Muscle of back (tissue), 13 donors: ENCODE measurements at places on chromosomes 11 and 22.

DNA sequence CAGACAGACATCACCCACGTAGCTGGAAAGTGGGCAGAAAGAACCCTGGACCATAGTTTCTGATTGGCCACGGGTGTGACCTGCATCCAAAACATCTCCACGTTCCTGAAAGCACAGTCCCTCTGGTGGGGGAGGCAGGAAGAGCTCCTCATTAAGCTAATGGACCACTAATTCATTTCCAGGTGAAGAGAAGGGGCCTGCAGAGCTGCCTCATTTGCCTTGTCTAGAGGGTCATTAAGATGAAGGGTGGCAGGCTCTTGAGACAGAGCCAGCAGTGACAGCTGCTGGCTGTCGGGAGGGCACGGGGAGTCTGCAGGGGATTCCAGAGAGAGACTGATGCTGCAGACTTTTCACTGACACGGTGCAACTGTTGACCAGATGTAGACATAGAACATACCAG lies 149.6 kb upstream of the OPCML start:
- DNase-seq, result peak; percentile 1

- DNase-seq, result no peak
These were observed 9.7 kb downstream of the MTNR1B start for GRCh38 chr11:92979176-92979575.

GRCh38 chr22:21937821-21938070 lies 14.9 kb downstream of the PPM1F start:
- no peak for DNase-seq

DNA sequence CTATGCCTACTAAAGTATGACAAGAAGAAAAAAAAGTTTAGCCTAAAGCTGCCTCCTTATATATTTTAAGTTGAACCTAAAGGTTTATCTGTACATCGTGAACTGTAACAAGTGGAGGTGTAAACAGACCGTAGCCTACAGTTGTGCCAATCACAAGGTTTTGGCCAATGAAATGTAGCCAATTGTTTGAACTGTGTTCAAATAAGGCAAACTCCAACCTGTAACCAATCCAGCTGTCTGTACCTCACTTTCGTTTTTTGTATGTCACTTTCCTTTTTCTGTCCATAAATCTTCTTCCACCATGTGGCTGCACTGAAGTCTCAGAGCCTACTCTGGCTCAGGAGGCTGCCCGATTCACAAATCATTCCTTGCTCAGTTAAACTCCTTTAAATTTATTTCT lies 6.8 kb upstream of the EI24 start:
- no peak for DNase-seq

- peak; percentile 82 for DNase-seq
These were observed 15.2 kb downstream of the SCARF2 start for GRCh38 chr22:20422271-20423007.

DNA sequence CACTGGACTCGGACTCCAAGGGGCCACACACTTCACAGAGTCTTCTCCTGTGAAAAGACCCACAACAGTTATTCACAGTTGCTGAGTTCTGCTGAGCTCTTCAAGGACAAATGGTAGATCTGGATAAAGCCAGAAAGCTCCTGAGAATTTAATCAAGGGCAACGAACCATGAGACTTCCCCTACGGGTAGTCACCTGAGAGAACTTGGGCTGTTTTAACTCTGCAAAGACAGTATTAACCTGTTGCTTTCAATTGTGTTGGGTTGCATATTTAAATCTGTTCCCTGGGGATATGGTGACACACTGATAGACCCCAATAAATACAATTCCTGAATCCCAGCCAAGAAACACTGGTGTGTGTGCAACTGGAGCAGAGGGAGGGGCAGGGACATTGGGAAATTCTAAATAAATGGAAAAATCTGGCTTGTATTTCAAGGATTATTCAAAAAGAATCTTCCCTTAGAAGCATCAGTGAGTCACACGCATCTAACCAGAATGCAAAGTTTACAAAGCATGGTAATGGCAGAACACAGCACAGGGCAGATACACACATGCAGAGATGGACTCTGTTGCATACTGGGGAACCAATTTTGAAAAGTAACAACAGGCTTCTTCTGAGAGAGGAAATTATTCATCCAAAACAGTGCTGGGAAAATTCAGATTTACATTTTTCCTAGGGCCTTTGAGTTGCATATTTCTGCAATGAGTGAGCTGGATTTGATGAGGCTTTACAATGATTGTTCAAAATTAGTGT lies 4.0 kb downstream of the KCNJ1 start:
- no peak for DNase-seq

- DNase-seq, result no peak
These were observed 45.5 kb upstream of the THY1 start for GRCh38 chr11:119468511-119468910.

GRCh38 chr11:125638315-125638714 lies 13.4 kb downstream of the CHEK1 start:
- no peak for DNase-seq

DNA sequence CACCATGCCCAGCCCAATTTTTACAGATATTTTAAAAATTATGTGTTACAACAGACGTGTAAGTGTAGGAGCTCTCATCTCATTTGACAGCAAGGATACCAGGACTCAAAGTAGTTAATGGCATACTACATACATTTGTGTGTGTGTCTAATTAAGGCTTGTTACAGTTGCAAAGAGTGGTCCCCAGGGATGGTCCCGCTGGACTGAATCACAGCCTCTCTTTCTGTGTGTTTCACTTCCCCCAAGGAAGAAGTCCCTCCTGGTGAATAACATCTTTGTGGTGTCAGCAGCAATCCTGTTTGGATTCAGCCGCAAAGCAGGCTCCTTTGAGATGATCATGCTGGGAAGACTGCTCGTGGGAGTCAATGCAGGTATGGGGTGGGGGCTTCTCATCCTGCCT lies 17.2 kb downstream of the SLC2A11 start:
- no peak for DNase-seq

DNA sequence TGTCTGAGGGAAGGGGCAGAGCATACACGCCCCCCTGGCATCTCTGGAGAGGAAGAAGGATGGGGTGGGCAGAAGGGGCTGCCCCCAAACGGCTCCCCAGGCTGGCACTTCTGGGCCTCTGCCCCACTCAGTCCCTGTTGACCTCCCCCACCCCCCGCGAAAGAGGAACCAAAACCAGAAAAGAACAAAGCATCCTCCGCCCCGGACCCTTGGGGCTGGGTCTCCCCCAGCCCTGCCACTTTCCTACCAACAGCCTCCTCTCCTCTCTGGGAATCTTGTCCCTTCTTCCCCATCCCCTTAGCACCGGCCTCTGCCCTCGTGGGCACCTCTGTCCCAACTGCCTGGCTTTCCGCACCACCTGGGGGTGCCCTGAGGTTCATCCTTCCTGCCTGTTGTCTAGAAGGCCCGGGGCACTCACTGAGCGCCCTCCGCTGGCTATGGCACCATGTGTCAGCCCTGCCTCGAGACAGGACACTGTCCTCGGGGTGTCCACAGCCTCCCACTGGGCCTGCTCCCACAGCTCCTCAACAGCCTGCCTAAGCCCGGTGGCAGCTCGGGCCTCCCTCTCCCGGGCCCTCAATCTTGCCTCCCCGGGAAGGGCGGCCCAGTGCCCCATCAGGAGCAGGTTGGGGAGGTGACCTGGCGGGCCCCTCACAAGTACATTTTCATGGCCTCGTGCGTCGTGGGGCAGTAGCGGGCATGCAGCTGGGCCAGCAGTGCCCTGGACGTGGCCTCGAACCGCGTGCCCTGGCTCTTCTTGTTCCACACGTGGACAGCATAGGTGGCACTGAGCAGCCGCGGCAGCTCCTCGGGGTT lies 28.2 kb downstream of the A4GALT start:
- no peak for DNase-seq

GRCh38 chr11:29530961-29531360 lies 485.9 kb downstream of the KCNA4 start:
- DNase-seq, result no peak

DNA sequence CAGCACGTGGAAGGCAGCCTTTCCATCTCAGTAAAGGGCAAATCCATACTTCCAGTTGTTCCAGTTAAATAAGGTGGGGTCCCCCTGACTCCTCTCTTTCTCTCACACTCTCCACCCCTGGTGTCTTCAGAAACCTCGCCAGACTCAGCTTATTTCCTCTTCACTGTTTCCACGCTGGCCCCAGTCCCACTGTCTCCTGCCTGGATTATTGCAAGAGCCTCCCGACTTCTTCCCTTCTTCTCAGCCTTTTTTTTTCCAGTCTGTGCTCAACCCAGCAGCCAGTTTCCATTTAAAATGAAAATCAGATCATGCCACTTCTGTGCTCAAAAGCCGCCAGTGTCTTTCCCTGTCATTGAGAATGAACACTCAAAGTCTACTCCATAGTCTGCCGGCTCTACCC lies 131.4 kb downstream of the PKNOX2 start:
- no peak for DNase-seq

DNA sequence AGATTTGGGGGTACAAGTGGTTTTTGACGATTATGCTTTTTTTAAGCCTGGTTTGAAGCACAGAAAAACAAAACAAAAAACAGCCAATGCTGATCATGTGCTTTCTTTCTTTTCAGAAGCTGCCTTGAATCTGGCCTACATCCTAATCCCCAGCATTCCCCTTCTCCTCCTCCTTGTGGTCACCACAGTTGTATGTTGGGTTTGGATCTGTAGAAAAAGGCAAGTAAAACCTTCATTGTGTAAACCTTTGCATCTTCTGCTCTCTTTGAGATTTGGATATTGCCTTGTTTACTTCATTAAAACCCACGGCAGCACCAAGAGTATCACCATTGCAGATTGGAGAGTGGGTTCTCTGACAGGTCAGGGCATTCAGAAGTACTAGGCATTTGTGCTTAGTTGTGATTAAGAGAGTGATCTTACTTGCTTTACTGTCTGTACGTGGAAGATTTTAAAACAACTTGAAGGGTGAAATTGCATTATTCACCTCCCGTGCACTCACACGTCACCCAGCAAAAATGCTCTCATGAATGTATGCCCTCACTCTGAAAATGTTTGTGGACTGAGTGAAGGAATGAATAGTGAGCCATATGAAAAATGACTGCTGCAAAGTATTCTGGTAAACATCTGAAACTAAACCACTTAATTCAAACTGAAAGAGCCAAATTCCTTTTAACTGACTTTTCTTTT lies 17.0 kb downstream of the LAYN start:
- no peak for DNase-seq

GRCh38 chr11:58771458-58771855 lies 39.7 kb upstream of the GLYAT start:
- DNase-seq, result no peak

GRCh38 chr11:69601011-69601975 lies 39.7 kb upstream of the CCND1 start:
- DNase-seq, result no peak

- DNase-seq, result no peak
These were observed 63.0 kb downstream of the ARHGAP8 start for GRCh38 chr22:44815099-44816070.

DNA sequence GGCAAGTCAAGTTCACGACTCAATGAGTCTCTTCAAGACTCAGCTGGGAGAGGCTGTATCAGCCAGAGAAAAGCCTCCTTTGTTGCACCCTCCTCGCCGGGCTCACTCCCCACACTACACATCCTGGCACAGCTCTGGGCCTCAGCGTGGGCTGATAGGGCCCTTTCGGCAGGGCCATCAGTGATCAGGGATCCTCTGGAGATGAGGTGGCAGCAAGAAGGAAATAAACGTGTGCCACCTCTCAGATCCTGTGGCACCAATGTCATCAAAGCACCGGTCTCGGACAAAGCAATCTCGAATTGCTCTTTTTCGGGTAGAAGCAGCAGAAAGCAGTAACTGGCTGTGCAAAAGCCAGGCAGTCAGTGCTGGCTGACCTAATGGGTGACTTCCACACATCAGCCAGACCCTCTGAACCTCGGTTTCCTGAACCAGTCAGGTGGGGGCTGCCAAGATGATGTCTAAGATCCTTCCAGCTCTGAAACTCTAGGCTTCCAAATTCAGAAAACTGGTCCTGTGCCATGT lies 2.1 kb downstream of the EHD1 start:
- no peak for DNase-seq

GRCh38 chr11:66880496-66881450 lies 23.9 kb downstream of the LRFN4 start:
- no peak for DNase-seq

DNA sequence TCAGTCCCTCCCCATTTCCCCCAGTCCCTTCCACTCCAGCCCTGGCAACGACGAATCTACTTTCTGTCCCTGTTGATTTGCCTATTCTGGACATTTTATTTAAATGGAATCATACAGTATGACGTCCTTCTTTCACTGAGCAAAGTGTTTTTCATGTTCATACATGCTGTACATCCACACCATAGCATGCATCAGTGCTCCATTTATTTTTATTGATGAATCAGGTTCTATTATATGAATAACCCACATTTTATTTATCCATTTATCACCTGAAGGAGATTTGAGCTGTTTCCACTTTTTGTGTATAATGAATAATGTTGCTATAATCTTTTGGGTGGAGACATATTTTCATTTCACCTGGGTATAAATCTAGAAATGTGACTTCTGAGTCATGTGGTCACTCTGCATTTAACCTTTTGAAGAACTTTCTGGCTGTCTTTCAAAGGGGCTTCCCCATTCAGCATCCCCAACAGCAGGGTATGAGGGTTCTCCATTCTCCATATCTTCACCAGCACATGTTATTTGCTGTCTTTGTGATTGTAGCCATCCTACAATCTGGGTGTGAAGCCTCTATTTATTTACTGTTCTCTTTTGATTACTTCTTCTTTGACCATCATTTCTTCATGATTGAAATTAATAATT lies 531.7 kb downstream of the ETS1 start:
- no peak for DNase-seq

GRCh38 chr11:3623767-3624458 lies 17.9 kb downstream of the ART5 start:
- DNase-seq, result no peak

GRCh38 chr22:48581205-48581766 lies 1246.4 kb downstream of the BRD1 start:
- peak; percentile 16 for DNase-seq

- DNase-seq, result no peak
These were observed 61.5 kb upstream of the EED start for GRCh38 chr11:86182976-86183584.

DNA sequence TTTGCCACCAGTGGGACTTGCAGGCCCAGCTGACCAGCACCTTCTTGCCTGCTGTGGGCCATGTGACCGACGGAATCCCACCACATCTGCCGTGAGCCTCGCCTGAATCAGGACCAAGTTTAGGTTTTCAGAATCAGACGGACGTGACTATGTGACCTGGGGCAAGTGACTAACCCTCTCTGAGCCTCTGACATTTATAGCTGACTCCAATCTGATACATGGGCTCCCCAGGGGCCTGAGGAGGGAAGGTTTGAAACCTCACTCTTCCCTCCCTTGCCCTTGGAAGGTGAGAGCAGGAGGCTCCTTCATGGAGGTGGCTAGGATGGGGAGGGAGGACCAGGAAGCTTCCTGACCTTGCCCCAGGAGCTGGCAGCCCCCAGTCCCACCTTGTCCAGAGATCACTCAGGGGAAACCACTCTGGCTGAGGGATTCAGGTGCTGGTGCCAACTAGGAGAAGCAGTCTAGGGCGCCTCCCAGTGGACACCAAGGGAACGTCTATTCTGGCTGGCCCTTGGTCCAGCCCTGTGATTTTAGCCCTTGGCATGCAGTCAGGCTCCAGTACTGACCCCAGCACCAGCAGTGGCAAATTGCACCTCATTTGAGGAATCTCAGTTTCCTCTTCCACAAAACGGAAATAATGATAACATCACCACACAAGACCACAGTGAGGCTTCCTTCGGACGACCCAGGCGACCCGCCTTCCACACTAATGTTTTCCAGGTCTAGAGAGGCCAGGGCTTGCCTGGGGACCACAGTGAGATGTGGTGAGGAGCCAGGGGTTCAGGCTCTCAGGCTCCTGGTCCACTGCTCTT lies 47.2 kb upstream of the SYT7 start:
- peak; percentile 35 for DNase-seq
